NT2/D1 (cell line): ENCODE measurements at places on chromosomes 6 and 20.

- DNase-seq: no peak
These were observed 13.3 kb downstream of the ELOVL5 start for GRCh38 chr6:53335224-53335994.

GRCh38 chr6:30554962-30555815 is 1.1 kb downstream of the GNL1 start:
- DNase-seq: peak; percentile 27

DNA sequence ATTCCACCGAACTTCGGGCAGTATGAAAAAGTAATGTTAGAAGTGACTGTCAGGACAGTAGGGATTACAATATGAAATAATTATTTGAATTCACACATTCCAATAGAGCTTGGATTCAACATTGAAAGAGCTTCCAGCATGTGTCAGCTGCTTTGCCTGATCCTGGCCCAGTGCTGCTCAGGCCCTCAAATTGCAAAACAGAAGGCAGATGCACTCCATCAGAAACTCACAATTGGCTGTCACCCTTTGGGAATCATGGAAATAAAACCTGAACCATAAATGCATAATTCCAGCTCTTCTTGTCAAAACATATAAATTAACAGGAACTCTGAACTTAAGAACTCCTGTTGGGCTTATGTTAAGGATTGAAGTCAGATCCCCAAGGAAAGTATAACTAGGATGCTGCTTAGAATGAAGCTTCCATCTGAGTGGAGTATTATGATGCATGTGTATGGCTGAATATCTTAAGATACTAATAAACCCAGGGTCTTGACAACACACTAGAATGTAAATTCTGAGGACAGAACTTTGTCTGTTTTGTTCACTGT is 1.8 kb upstream of the NDUFAF4 start:
- DNase-seq: no peak

DNA sequence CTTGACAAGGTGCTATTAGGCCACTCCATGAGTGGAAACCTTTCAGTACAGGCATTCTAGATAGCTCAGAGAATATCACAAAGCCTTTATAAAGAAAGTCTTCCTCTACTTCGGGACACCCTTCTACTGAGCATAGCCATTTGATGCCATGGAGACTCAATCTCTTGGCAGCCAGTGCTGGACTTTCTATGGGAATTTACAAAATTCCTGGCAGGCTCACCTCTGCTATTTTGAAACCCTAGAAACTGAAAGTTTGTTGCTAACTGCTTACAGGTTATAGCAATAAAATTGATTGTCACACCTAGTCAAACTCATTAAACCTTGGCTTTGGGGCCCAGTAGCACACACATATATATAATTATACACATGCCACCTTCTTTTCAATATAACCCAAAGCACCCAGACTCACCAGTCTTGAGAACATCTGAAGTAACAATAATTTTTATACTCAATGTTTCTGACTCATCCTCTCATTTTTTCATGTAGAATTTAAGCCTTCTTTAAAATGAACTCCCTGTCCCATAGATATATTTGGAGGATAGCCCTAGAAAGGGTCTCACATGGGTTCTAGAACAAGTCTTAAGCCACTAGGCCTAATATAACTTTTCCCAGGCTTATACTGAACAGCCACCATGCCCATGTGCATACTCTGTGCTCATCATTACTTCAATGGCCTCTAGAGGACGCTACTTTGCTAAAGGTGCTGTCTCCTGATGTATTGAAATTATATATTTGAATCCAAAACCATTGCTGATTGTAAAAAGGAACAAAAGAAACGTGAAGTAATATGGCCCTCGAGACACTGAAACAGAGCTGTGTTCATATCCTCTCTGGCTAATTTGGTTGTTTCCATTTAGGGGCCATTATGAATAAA is 368.1 kb upstream of the MARCKS start:
- no peak for DNase-seq

GRCh38 chr6:89082486-89082891 is 1.9 kb downstream of the PNRC1 start:
- DNase-seq: no peak

DNA sequence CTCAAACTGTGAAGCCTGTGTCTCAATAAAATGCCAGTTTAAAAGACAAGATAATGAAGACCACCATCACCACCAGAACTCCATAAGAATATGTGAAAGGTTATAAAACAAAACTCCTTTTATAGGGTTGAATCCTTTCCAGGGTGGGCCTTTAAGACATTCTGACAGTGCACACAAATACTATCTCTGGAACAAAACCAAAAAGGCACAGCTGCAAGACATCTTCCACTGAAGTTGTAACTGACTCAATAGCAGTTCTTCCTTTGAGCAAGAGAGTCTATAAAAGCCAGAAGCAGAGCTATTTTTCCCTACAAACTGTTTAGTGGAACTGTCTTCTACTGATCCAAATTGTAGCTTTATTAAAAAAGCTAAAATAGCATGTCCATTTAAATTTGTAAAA is 81.6 kb downstream of the EPB41L2 start:
- no peak for DNase-seq

DNA sequence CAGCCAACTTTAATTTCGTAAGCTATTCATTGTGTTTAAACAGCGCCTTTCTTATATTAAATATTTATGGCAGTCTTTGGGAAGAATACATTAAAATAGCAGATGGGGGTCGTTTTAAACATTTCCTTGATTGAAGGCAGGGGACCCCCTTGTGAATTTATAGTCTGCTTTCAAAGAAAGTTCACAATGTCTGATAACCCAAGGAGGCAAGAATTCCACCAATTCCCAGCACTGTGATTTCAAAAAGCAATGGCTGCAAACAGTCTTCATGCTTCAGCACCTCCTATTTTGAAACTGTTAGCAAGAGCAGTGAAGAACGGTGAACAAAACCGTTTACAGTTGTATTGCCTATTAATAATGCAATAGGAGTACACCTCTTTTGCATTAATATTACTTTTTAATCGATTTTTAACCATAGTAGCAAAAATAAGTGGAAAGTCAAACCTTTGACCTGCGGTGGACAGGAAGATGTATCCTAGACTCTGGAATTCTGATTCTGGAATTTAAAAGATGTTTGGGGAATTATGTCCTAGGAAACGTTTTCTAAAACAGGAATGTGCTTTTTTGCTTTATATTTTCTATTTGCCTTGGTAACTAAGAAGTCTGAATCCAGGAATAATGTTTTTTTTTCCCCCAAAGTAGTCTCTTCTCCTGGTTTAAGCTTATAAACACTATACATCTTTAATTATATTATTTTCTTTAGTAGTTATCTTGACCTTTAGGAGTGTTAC is 393.0 kb downstream of the CDKAL1 start:
- no peak for DNase-seq

GRCh38 chr20:16691381-16691780 is 38.4 kb upstream of the SNRPB2 start:
- no peak for DNase-seq

DNA sequence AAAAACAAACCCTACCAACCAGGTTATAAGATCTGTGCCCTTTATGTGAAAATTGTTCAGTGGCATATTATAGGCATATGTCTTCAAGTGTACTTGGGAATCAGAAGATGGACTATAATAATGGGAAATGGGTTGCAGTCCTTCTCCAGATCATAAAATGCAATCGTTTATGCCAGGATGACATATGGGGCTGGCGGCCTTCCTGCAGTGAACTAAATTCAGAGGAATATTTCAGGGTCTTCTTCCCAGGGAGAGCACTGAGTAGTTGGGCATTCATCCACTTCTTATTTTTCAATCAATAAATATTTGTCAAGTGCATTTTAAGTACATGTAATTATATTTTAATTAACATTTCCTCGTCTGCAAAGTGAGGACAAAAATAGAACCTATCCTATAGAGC is 176.2 kb upstream of the CNR1 start:
- DNase-seq: no peak

DNA sequence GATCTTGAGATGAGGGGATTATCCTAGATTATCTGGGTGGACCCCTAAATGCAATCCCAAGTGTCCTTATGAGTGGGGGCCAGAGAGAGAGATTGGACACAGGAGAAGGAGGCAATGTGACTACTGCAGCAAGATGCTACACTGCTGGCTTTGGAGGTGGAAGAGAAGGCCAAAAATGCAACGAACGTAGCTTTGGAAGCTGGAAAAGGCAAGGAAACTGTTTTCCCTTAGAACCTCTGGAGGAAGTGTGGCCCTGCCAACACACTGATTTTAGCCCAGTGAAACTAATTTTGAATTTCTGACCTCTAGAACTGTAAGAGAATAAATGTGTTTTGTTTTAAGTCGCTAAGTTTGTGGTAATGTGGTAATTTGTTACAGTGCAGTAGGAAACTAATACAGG is 15.7 kb downstream of the PPARD start:
- DNase-seq: no peak

GRCh38 chr6:135600931-135601330 is 103.4 kb upstream of the AHI1 start:
- DNase-seq: no peak

GRCh38 chr6:2410656-2411380 is 165.4 kb upstream of the GMDS start:
- no peak for DNase-seq

GRCh38 chr6:72984981-72985665 is 240.2 kb downstream of the KHDC1L start:
- no peak for DNase-seq

GRCh38 chr6:169809386-169809785 is 58.0 kb downstream of the ERMARD start:
- DNase-seq: no peak

DNA sequence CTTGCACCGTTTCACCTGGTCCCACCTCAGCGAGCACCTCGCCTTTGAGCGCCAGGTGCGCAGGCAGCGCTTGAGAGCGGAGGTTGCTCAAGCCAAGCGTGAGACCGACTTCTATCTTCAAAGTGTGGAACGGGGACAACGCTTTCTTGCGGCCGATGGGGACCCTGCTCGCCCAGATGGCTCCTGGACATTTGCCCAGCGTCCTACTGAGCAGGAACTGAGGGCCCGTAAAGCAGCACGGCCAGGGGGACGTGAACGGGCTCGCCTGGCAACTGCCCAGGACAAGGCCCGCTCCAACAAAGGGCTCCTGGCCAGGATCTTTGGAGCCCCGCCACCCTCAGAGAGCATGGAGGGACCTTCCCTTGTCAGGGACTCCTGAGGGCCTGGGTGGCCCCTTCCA is 1.5 kb downstream of the ABT1 start:
- DNase-seq: no peak

GRCh38 chr6:152338335-152339125 is 298.6 kb downstream of the SYNE1 start:
- no peak for DNase-seq

GRCh38 chr6:123118811-123119210 is 122.8 kb downstream of the CLVS2 start:
- DNase-seq: no peak

- DNase-seq: no peak
These were observed 576.4 kb downstream of the HDGFL1 start for GRCh38 chr6:23145781-23146180.
